Activated CD4-positive, alpha-beta T cell treated with anti-CD3 and anti-CD28 coated beads, Interleukin-2, Interleukin-6, amounts not matched to agents 100 ng/mL and 50 ng/mL, durations not matched to agents 16 hours and 8 hours (primary cell): ENCODE measurements at places on chromosomes 6 and 20.

DNA sequence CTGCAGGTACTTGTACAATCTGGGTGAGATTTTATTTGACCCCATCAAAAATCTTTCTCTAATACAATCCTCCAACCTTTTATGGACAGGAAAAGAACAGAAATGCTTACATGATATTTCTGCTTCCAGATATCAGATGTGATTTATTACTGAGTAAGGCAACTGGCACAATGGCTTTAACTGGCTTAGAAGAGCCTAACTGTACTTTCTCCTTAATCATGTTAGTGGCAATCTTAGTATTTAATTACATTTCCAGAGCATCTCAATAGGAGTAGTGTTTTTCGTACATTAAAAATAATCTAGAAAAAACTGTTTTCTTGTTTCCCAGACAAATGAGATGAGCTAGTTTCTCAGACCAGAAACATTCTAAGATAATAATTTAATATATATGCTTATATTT is 251.6 kb downstream of the KCNQ5 start:
- DNase-seq: no peak

DNA sequence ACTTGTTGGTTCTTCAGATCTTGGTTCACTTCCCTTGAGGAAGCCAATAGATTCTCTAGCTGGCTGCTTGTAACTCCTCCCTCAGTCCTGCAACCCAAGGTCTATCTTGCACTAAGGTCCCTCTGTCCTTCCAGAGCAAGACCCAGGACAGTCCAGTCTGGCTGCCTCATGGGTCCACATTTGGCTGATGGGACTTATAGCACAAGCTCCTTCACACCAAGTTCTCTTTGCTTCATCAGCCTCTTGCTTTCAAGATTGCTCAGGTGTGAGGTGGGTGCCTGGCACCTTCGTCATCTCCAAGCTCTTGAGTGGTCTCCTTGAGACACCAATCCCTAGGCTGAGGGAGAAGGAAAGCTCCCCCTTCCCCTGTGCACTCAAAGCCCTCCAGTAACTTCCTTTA is 28.3 kb downstream of the NSFL1C start:
- DNase-seq: no peak

GRCh38 chr6:125791151-125791819 is 525 bp downstream of the NCOA7 start:
- peak; percentile 67 for DNase-seq

DNA sequence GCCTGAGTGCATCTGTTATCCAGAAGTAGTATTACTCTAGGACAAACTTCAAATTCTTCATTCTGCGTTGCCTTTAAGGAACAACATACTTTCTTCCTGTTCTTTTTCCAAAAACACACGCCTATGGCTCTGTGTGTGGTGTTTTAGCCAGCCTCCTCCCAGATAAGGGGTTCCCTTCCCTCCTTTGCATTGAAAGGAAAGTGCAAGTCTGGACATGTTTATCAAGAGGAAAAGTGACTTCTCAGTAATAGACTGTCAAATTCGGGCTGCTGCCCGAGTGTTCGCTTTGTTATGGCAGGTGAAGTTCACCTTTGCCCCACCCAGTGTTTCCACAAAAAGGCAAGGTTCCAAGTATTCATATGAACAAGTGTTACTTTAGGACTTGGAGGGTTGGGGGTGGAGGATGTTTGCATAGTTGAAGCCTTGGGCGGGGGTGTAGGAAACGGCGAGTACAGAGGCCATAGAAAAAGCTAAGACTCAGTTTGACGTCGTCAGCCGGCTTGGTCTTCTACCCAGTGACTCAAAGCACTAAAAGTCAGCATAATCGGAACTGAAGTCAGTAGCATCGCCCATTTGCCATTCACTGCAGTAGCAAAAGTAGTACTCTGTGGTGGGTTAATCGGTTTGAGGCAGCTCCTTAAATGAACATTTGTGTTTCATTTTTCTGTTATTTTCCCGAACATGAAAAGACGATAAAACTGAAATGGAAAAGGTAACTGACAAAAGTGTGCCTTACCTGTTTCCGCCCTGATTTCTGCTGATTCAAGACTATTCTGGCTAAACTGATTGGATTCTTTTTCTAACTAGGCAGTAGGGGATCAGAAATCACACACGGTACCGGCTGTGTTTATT is 12.5 kb downstream of the PRDM1 start:
- DNase-seq: peak; percentile 93

DNA sequence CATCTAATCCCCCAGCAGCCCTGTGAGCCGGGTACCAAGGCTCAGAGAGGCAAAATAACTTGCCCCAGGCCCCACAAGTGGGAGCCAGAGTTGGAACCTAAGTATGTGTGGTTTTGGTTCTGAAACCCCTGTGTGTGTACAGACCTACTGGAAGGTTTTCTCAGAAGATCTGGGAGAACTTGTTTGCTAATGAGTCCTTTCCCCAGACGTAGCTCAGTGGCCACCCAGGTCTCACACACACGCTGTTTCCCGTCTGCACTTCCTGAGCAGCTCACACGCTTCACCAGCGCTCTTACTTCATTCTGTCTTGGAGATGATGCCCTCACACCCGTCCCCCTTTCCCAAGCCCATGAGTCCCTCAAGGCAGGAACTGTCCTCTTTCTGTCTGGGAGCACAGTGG is 8.2 kb downstream of the CCN5 start:
- DNase-seq: no peak

- no peak for DNase-seq
Measured at GRCh38 chr6:39561536-39562266, 163.5 kb downstream of the KIF6 start.

DNA sequence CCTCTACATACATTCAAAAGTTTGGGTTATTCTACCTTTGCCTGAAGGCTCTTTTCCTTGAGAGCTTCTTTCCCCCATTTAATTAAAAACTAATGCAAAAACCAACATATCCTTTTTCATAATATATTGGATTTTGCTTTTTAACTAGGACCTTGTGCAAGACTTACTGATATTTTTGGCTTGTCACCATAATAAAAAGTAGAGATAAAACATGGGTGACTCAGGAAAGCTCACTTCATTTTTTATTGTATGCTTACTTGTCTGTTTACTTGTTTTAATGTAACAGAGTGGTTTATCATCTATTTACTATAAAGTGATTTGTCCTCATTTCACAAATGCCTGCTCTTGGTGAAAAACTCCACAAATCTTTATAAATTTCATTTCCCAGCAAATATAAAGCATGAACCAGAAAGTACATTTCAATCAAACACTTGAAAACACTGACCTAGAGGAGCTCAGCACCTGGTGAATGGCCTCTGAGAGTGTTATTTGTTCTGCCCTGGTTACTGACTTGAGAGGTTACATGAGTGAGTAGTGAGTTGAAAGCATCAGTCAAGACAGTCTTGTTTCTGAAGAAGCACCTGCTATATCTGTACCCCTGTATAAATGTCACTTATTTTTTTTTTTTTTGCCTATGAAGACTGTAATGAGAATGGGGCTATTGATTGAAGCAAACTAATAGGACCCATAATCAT is 20.8 kb downstream of the ADGRG6 start:
- DNase-seq: no peak

GRCh38 chr6:134840086-134840867 is 109.6 kb downstream of the ALDH8A1 start:
- DNase-seq: no peak

DNA sequence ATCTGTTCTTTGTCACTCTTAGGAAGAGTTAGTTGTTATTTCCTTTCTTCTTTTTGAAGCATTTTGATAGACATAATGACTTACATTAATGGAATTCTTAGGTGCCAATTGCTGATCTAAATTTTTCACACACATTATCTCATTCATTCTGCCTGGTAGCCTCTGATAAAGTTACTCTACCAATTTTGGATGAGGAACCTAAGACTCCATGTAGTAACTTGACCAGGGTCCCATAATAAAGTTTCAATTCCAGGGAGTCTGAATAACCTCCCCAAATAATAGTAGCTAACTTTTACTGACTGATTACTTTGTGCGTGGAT is 73.2 kb upstream of the CITED2 start:
- DNase-seq: no peak

DNA sequence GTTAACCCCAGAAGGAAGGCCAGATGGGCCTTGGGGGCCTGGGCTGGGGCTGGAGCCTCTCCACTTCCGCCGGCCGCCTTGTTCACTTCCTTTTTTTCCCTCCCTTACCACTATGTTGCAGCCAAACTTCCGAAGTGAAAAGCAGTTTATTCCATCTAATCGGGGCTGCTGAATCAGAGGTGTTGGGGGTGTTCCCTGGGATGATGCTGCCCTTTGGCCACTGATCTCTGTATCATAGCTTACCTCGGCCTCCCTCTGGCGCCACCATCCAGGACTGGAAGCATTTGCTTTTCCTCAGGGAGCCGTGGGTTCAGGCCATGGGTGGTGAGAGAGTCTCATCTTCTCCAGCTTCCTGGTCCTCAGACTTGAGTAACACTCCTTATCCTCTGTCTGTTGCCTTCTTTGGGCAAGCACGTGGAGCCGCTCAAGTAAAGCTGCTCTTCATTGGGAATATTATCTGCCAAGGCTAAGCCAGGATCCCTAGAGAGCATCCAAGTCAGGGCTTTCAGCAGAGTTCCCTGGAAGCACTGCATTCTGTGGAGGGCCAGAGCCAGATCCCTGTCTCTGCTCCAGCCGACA is 39.6 kb downstream of the SLX4IP start:
- DNase-seq: no peak

DNA sequence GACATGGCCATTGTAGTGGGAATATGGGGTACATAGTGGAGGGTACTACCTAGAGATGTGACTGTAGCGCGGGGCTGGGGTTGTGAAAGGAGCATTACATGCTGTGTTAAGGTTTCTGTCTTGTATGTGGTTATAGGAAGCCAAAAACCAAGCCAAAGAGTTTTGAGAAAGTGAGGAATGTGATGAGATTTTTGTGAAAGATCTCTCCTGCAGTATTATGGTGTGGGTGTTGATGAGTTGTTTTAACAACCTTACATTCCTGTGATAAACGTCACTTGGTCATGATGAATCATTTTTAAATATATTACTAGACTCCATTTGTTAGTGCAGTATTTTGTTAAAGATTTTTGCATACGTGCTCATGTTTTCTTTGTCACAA is 48.9 kb downstream of the ZFAND3 start:
- no peak for DNase-seq

GRCh38 chr6:74932232-74932888 is 273.5 kb downstream of the COL12A1 start:
- no peak for DNase-seq

GRCh38 chr6:79373880-79374279 is 139.4 kb upstream of the HMGN3 start:
- no peak for DNase-seq
